ENCODE measurements at places on chromosomes 6 and 20. TPM values are rescaled to one million over a fixed set of nuclear protein-coding genes. Genes with fewer than 3 reads are reported as not detected.

DNA sequence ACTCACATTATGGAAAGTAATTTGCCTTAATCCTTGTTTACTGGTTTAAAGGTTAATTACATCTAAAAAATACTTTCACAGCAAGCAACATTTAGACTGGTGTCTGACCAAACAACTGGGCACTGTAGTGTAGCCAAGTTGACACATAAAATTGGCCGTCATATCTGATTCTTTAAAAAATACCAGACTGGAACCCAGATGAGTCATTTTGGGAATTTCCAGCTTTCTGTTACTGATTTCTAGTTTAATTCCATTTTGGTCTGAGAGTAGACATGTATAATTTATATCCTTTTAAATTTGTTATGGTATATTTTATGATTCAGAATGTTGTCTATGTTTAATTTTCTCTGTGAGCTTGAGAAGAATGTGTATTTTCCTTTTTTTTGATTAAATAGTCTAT is 44.1 kb downstream of the SCP2D1 start:
- no peak for DNase-seq

Gene HLA-DQA1
- 61.1 TPM for total RNA-seq

Gene KCNG1
- total RNA-seq: 0.38 TPM

DNA sequence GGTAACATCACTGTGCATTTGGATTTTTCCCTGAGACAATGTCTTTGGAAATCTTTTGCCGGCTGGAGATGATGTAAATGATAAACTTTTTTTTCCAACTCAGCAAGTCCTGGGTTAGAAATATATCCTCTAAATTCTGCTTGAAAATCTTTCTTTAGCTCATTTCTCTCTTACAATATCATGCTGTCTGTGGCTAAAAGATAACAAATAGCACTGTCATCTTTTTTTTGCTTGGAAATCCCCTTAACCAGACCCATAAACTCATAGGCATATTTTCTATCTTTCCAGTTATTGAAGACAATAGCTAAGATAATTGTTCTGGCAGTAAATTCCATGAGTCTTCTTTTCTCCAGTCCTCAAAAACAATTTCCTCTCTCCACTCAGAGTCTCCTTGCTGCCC is 481.5 kb downstream of the NKAIN2 start:
- DNase-seq: no peak

- no peak for DNase-seq
Measured at GRCh38 chr6:89978749-89979145, 84.5 kb downstream of the GJA10 start.

GRCh38 chr6:77774457-77774856 is 121.6 kb downstream of the MEI4 start:
- DNase-seq: no peak

GRCh38 chr20:44188752-44189151 is 1.8 kb upstream of the JPH2 start:
- DNase-seq: no peak

DNA sequence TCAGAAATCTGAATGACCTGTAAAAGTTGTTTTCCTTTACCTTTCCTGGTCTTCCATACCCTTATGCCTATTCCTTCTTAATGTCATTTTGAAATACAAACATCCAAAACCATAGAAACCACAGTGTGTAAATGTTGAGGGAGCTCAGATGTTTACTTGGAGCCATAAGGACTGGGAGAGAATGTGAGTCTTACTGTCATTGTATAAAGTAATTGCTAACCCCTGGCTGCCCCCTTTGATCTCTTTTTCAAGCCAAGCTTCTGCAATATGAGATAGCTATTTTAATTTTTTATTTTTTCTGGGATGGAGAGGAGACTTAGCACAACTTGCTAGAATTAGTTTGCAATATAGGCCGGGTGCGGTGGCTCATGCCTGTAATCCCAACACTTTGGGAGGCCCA is 124.4 kb upstream of the AKIRIN2 start:
- no peak for DNase-seq

- no peak for DNase-seq
Measured at GRCh38 chr20:48064929-48065328, 279.6 kb upstream of the SULF2 start.

Gene CRISP3
- total RNA-seq: not detected

Gene TGM2
- total RNA-seq: 1,146 TPM

GRCh38 chr6:119768201-119768600 is 418.6 kb upstream of the MAN1A1 start:
- no peak for DNase-seq

Gene SLC24A3
- 0.26 TPM for total RNA-seq
